Cardiac septum (tissue), 1 donor: ENCODE measurements at places on chromosomes 13 and 19. TPM values are rescaled to one million over a fixed set of nuclear protein-coding genes. Genes with fewer than 3 reads are reported as not detected.
A peak's percentile ranks its signal among the peaks of the same experiment; 100 is the strongest.

GRCh38 chr13:109152311-109152820, 523.0 kb downstream of the MYO16 start:
- no peak for DNase-seq

Gene PSG1
- not detected for total RNA-seq

- no peak for DNase-seq
Measured at GRCh38 chr19:52722062-52723003, 12.5 kb downstream of the ZNF611 start.

DNA sequence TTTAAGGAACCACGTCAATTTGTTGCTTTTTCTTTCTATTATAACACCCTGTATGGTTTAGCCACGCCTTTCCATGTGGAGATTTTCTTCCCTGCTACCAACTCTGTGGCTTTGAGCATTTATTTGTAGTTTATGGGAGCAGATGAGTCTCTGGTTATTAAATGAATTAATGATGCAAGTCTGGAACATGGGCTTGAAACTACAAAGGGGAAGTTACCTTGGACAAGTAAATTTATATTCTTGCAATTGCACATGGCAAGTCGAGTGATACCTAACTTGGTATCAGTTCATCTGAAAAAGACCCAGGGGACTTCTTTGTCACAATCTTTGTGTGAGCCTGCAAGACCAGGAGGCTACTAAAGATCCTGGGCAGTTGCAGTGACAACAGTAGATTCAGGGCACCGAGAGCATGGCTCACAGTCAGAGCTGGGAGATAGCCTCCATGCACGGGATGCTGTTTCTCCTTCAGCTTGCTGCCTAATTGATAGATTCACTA, 24.4 kb downstream of the B3GLCT start:
- no peak for DNase-seq

Gene HIF3A
- 49.2 TPM for total RNA-seq

DNA sequence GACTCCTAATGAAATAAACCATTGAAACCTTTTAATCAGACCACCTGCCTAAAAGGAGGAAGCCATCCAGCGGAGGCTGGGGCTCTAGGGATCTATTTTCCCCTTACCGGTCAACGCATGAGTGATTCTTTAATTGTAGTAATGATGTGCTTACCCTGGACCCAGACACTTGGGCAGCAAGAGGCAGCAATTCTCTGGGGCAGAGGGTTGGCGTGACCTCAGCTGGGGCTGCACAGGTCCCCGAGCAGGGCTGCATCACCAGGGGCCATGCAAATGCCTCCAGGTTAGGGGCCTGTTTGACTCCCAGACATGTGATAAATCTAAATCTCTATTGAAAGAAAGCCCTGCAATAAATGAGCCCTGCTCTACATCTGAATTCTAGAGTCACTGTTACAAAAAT, 194.2 kb upstream of the TSHZ3 start:
- peak; percentile 54 for DNase-seq
